ENCODE measurements at places on chromosomes 7 and 10.

DNA sequence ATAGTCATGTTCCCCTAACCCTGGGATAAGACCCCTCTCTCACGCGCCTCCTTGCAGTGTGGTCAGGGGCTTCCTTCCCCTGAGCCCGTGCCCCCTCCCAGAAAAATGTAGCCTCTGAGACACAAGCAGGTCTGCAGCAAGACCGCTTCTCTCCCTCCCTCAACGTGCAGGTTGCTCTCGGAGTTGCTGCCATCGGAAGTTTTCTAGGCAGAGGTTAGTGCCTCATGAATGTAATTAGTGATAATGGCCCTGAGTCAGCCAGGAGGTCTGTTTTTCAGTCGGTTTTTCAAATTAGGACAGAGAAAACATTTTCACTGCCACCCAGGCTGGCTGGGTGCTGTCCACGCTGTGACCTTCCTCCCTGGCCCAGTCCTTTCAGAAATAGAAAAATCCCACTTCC lies 43.2 kb upstream of the PRLHR start:
- no peak for DNase-seq

- DNase-seq: no peak
Measured at GRCh38 chr10:20879136-20879535, 18.0 kb downstream of the NEBL start.

DNA sequence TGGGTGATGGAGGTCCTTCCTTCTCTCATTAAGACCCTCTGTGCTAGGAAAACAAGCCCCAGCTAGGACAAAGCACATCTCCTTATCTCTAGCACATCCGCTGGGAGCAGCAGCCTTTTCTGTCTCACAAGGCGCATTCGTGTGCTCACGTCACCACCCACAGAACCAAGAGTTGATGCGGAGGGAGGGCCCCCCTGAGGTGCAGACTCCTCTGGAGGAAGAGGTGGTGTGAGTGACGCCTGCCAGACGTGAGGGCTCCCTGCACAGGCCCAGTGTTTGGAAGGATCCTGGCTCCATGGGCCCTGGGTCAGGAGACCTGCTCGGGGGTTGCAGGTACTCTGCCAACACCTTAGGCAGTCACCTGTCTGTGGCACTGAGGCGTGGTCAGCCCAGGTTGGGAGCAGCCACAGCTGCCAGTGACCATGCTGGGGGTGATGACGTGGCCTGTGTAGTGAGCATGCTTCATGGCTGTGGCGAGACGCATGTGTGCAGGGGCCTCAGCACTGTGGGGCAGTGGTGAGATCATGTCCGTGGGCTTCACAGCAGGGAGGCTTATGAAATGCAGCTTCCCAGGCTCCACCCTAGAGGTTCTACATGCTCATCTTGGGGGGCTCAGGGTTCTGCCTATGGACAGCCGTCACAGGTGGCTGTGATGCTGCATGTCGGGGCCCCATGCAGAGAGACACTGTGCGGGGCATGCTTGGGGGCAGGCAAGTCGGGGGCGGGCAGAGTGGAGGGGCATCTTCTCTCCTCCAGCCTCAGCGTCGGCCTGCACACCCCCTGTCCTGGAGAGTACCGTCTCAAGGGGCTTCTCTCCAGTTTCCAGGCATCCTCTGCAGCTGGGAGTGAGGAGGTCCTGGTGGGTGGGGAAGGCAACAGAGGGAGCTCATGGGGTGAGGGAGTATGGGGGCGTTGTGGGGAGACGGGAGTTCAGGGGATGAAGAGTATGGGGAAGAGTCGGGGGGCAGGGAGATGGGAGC lies 56.2 kb upstream of the DPYSL4 start:
- no peak for DNase-seq

GRCh38 chr7:155198901-155199845 lies 98.5 kb upstream of the INSIG1 start:
- DNase-seq: peak; percentile 86

GRCh38 chr10:21069929-21070700 lies 173.0 kb upstream of the NEBL start:
- no peak for DNase-seq

DNA sequence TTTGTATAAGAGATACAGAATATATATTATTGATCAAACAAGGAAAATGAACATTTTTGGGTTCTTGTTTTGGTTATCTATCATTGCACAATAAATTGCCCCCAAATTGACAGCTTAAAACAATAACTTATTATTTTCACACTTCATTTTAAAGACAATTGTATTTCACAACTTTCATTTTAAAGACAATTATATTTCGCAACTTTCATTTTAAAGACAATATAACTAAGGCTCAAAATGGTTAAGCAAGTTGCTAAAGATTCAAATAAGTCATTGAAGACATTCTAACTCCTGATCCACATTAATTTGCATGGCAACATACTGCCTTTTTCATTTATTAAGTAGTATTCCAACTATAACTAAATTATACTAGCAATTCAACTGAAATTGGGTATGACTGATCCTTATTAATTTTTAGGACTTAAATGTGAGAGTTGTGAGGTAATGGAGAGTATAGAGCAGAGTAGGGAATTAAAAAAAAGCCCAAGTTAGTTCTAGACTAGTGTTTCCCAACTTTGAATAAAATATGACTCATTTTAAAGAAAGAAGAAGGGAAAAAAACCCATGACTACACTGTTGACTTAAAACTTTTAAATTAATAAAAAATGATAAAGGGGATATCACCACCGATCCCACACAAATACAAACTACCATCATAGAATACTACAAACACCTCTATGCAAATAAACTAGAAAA lies 9.9 kb upstream of the STEAP2 start:
- no peak for DNase-seq

DNA sequence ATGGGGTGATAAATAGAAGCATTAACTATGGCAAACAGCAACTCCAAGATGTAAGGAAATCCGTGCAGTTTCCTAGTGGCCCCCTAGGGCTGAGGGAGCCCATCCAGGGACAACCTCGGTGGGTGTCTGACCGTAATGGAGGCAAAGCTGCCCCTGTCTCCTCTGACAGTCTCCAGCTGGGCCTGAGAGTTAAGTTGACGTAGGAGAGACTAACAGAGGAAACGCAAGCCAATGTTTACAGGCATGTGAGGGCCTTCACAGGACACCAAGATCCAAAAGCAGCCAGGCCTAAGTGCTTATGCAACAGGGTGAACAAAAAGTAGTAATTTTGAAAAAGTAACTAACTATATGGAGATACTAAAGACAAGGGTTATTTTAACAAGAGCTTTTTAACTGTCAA lies 330.0 kb upstream of the C7orf33 start:
- no peak for DNase-seq

DNA sequence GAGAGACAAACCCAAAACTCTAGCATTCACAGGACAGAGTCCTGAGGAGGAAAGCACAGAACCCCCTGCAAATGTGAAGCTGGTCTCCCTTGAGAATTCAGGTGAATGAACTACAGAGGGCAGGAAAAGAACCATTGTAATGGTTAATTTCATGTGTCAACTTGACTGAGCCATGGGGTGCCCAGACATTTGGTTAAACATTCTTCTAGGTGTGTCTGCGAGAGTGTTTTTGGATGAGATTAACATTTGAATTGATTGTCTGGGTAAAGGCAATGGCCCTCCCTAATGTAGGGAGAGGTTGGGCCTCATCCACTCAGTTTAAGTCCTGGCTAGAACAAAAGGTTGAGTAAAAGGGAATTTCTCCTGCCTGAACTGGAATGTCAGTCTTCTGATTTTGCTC lies 15.7 kb upstream of the CDK1 start:
- no peak for DNase-seq

DNA sequence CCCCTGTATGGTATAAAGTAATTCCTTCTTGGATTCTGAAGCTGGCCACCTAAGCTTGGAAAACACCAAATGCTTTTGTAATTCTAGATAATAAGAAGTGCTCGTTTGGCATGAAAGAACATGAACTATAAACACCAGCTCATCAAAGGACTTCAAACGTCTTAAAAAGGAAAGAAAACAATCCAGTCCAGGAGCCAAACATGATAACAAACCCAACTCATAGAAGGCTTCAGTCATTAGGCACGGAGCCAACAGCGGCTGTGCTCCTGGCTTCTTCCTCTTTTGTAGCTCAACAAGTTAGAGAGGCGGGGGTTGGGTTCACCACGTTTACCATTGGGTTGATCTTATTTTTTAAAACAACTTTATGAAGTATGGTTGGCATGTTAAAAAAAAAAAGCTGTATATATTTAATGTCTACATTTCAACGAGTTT lies 56.4 kb upstream of the ECHDC3 start:
- DNase-seq: peak; percentile 28

DNA sequence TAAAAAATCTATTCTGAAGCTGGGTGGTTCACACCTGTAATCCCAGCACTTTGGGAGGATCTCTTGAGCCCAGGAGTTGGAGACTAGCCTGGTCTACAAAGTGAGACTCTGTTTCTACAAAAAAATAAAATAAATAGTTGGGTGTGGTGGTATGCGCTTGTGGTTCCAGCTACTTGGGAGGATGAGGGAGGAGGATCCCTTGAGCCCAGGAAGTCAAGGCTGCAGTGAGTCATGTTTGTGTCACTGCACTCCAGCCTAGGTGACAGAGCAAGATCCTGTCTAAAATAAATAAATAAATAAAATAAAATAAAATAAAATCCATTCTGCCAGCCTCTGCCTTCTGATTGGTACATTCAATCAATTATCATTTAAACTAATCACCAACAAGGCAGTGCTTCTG lies 17.5 kb downstream of the ZNF33A start:
- peak; percentile 68 for DNase-seq

- DNase-seq: peak; percentile 62
Measured at GRCh38 chr7:22574754-22575520, 74.9 kb upstream of the STEAP1B start.

DNA sequence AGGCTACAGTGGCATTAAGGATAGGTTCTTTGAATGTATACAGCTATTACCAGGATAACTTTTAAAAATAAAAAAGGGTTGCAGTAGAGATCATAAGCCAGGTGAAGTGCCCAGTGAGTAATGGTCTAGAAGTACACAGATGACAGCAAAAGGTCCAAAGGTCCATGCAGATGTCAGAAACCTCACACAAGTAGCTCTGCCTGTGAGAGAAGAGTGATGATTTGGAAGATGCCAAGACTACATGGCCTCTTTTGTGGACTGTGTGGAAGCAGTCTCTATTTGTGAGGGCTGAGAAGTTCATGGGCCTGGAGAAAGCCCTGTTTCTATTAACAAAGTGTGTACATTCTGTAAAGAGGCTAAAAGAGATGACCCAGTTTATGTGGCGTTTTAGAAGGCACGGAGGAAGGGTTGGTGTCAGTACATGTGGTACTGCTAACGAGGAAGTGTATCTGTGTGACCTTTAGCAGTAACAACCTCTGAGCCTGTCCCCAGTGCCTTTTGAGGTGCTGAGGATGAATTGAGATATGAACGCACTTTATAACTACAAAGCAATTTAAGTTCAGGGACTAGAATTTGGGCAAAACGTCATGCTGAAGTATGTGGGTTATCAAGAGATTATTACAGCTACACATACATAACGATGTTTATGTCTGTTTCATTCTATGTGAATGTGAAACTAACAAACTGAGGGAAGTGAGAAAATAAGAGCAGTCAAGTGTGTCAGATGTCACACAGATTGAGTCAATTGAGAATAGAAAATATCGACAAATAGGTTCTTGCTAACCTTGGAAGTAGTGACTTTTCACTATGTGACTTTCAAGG lies 7.6 kb downstream of the CYCS start:
- DNase-seq: no peak
